NCI-H1694 treated with DMSO at 0.1 percent for 48 hours (cell line): ENCODE measurements at places on chromosomes 16 and 17.

GRCh38 chr16:83699817-83700216, 108.0 kb upstream of the HSBP1 start:
- no peak for DNase-seq

DNA sequence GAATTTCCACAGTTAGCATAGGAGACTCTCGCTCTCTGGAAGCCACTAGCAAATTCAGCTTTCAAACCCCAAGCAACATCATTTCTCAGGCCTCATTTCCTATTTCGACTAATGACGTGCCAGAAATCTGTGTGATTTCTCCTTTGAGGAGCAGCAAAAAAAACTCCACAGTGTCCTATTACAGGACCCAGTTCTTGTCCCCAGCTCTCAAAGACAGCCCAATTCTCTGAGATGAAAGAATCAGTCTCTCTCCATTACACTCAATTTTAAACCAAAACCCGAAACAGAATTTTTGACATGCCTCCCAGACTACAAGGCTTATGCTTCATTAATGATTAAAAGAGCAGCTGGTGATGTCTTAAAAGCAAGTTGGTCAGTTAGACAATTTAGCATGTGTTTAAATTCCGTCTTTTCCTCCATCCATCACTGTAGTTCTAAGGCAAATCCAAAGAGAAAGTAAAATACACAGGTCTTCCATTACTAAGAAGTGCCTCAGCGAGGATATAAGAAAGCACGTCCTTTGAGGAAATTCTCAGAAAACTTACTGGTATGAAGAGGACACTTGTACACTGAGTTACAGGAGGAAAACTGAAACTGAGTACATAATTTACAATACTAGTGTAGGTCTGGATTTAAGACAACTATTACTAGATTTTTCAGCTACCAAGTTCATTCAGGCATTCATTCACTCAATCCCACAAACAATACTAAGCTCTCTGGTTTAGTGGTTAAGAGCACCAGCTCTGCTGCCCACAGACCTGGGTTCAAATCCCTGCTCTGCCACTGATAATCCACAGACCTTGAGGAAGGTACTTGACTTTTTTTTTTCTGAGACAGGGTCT, 12.5 kb downstream of the TOM1L2 start:
- DNase-seq, result no peak

GRCh38 chr16:30350134-30350871, 4.8 kb downstream of the CD2BP2 start:
- no peak for DNase-seq

DNA sequence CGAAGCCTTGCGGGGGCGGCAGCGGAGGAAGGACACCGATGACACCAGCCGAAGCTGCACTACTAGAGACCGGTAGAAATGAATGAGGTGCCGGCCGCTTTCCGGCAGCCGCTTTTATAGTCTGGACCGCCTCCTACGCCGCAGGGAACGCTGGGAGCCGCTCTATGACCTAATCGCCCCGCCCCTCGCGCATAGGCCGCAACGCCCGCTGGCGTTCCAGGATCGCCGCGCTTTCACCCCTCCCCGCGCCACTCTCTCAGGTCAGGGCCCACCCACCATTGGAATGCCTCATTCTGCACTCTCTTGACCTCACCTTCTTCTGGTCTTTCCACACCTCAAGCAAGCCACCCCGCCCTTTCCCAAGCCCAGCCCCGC, at the start of gene DDX5:
TSS of gene DDX5 (minus strand) at position 89 of the 375 bp plus-strand sequence. CDS start 170 bp downstream, outside the sequence.
- peak; percentile 97 for DNase-seq

- DNase-seq, result no peak
Measured at GRCh38 chr17:58691701-58692238, at the start of gene TEX14. Gene TEX14 (minus strand): TSS chr17:58692045. CDS start chr17:58652001, 40,044 bp downstream.

- DNase-seq, result no peak
Measured at GRCh38 chr17:17225901-17226300, 11.1 kb downstream of the FLCN start.

GRCh38 chr17:6244796-6245195, 174.6 kb downstream of the WSCD1 start:
- DNase-seq, result no peak

DNA sequence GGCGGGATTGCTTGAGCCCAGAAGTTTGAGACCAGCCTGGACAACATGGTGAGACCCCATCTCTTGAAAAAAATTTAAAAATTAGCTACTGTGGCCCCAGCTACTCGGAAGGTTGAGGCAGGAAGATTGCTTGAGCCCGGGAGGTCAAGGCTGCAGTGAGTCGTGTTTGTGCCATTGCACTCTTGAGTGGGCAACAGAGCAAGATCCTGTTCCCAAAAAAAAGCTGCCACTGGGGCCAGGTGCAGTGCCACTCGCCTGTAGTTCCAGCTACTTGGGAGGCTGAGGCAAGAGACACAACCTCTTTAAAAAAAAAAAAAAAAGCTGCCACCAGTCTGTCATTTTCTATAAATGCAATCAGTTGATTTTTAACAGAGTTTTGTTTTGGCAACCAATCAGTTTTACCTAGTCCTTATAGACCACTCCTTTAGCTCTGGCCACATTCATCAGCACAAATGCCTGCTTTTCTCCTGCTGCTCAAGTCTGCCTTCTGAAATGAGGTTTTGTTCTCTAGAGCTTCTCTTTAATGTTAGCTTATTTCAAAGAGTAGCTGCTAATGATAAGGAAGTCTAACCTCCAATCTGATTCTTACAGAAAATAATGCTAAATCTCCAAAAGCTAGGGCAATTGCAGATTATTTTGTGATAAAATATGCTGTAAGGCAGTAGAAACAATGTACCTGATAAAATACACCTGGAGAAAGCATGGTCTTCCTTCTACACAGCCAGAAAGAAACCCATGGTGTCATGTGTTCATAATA, 64.8 kb downstream of the TUBD1 start:
- no peak for DNase-seq
